ENCODE measurements at places on chromosomes 5 and 9.
A peak's percentile ranks its signal among the peaks of the same experiment; 100 is the strongest.

DNA sequence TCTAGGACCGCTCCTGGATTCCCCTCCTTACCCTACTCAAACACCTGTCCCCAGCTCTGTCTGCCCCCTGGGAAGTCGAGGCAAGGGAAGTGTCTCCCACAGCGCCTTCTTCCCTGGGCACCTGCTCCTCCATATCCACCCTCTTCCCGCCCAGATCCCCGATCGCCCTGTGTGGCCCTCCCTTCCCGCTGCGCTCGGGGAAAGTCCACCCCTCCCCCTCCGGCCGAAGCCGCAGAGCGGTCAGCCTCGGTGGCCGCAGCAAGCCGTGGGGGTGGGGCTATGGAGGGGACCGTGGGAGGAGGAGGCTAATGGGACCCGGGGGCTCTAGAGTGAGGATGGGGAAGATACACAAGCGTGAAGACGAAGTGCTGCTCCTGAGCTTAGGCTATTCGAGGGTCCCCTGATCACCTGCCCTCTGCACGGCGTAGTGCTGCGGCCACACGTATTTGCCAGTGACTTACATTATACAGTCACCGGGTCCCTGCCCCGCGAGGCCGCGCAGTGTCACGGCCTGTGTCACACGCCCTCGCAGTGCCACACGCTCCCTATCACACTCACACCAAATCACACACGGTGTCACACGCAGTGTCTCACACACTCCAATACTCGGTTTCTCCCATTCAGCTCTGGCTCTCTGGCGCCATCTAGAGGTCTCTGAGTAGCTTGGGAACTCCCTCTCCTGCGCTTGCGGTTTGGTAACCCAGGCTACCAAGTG, 658 bp upstream of the PCDH1 start:
- DNase-seq, result peak; percentile 92

DNA sequence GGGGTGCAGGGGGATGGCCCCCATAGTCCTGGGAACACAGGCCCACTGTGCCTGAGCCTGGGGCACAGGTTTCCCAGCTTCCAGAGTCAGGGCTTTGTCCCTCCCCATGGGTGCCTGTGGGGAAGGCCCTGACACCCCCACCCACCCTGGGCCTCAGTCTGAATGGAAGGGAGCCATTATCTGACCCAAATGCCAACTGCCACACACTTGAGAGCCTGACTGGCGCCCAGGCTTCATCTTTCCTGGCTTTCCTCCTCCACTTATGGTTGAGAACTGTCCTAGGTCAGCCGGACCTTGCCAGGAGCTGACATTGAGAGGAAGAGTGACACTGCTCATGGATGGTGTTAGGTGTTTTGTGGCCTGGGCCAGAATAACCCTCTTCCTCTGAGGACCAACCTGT, 24.0 kb downstream of the SH3PXD2B start:
- no peak for DNase-seq

DNA sequence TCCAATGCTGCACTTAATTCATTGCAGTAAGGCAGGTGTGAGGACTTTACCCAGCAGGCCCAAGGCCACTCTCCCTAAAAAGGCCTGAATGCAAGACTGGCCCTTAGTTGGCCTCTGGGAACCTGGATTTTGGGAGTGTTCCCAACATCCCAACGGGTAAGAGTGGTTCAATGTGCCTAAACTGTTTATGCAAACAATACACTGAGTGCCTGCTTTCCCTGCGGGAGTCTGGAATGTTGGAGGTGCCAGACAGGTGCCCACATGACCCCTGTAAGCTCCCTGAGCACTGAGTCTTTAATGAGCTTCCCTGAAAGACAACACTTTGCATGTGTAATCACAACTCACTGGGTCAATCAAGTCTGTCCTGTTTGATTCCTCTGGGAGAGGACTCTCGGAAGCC, 37.4 kb downstream of the NSUN2 start:
- DNase-seq, result no peak

DNA sequence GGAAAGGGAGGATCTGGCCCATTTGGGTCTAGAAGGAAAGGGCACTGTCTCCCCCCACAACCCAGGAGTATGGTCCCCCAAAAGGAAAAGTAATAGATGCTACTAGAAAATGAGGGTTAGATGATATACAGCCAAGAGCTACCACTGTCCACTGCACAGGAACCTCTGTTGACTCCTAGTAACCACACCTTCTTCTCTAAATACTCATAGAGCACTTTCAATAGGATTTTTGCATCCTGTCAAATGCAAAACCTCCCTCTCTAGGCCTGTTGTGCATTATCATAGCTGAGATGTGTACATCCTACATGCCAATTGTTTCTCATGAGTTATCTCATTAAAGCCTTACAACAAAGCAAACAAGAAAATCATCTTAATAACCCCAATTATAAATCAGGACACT, 66.8 kb downstream of the THBS4 start:
- DNase-seq, result no peak

DNA sequence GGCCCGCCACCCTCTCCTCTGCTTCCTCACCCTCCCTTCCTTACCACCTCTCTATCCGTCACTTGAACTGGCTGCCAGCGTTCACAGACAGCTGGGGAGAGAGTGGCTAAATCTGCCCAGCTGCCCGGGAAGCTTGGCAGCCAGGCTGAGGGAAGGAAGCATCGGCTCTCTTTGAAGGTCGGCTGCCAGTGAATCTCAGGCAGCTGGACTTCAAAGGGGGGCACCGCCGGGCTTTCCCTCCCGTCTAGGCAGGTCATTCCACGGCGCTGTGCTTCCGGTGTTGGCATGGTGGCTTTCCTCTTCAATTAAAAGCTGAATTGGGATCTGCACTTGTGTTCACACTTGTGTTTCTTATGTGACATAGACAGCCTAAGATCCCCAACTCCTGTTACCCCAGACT, 174.0 kb downstream of the GDNF start:
- peak; percentile 13 for DNase-seq

DNA sequence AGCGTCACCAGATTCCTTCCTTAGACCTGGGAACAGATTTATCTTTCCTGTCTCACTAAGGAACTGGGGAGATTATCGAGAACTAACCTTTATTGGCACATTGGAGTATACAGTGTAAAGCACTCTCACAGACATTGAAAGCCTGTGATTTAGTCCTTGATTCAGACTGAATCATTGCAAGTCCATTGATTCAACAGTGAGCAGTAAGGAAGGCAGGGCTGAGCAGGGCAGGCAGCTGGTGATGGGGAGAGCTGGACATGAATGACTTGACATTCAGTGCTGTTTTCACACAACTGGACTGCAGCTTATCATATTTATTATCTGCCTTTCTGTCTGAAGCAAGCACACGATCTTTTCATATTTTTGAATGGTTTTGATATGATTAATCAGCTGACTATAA, 16.2 kb downstream of the ISOC1 start:
- no peak for DNase-seq

GRCh38 chr9:4849369-4849768, 56.6 kb downstream of the RCL1 start:
- no peak for DNase-seq

- DNase-seq, result no peak
These were observed 161.4 kb downstream of the GIN1 start for GRCh38 chr5:102958481-102959011.

DNA sequence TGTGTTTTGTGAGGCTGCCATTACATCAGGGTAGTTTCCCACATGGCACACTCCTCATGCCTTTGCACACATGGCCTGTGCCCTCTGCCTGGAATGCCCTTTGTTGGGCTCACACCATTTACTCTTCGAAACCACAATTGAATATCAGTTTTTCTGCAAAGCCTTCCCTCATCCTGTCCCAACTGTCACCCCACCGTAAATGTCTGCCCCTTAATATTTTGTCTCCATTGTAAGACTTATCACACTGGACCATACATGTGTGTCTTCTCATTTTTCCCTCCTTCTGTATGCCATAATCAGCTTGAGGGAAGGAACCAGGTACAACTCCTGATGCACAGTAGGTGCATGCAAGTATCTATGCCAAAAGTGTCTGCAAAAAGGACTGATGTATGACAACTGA, 62.7 kb upstream of the TMEM252 start:
- DNase-seq, result peak; percentile 4

DNA sequence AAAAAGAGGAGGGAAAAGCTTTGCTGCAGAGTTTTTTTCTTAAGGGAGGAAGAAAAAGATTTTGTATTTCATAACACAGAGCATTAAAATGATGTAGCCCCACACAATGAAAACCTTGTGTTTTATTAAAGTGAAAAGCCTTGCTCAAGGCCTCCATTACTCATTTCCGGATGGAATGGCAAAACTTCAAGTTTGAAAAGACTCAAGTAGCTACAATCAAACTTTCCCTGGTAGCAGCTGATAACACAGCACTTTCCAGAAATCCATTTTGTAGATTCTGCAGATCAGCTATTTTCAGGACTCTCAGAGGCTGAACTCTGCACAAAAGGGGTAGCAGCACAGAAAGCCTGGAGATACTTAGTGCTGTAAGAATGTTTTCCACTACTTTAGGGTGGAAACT, 374.8 kb downstream of the NFIB start:
- no peak for DNase-seq

- DNase-seq, result peak; percentile 5
These were observed 22.4 kb downstream of the GRAMD2B start for GRCh38 chr5:126445502-126446174.

DNA sequence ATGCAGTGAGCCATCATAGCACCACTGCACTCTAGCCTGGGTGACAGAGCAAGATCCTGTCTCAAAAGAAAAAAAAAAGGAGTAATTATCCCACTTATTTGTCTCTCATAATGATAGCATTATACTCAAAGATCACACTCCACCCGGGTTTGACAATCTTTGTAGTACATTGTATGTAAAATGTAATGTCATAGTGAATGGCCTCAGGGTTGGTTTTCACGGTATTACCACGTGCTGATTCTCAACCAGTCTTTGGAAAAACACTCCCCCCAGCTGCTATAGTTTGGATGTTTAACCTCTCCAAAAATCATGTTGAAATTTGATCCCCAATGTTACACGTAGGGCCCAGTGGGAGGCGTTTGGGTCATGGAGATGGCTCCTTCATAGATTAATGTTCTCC, 402.4 kb upstream of the GRAMD2B start:
- no peak for DNase-seq

- DNase-seq, result no peak
These were observed 89.9 kb downstream of the SYK start for GRCh38 chr9:90891308-90892040.

DNA sequence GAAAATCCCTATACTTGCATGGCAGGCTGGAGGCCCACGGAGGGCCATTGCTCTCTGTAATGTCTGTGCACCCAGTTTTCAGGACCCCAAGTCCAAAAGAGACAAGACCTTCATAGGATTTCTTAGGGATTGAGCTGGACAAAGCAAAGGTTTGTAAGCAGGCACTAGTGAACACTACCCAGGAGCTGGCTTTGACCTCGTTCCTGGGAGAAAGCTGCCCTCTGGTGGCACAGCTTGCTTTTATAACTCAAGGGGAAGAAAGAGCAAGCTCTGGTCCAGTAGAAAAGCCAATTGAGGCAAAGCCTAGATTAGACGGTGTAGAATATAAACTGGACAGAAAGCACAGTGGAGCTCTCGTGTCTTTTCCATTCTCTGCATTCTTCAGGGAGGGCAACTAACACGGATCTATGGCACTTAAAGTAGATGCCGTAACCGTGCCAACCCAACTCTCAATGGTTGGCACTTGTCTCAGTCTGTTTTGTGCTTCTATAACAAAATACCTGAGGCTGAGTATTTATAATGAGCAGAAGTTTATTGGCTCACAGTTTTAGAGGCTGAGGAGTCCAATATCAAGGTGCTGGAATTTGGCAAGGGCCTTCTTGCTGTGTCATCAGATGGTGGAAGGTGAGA, 7.9 kb downstream of the GABRP start:
- peak; percentile 49 for DNase-seq

DNA sequence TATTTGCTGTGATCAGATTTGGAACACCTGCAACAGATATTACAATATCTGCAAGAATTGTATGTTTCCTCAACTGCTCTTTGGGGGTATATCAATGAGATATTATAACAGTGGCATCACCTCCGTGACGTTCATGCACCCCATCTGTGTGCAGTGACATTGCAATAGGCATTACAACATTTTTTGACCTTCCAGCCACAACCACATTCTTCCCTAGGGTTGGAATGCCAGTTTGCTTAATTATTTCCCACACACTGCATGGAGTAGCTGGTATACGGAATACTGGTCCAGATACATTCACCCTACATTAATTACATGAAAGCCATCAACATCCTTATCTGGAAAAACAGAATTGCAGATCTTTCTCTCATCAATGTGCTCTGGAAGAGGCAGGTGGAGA, 42.3 kb downstream of the FBXO4 start:
- DNase-seq, result no peak

DNA sequence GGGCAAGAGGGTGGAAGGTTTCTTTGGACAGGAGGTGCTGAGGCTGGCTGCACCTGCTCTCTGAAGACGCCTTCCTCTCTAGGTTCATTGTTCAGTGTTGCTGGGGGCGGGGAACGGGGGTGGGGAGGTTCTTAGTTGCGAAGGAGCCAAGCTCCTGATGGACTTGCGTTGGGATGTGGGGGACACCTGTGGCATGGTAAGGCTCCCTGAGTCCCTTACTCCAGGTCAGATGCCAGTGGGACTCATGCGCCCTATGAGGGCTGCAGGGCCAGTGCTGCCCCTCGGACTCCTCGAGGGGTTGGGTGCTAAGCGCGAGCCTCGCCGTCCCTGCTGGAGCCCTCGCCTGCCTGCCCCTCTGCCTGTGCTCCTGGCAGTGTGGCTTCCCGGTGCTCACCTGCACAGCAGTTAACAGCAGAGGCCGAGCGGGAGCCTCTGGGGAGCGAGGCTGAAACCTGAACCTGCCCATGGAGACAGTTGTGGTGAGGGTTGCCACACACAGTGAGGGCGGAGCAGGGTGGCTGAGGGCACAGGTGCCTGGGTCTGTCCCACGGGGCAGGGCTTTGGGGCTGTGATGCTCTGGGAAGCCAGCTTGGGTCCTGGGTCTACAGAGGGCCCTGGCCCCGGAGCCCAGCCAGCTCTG, 5.5 kb downstream of the RNU6ATAC start:
- DNase-seq, result no peak

- DNase-seq, result no peak
These were observed 15.8 kb downstream of the CORO2A start for GRCh38 chr9:98176391-98177259.

DNA sequence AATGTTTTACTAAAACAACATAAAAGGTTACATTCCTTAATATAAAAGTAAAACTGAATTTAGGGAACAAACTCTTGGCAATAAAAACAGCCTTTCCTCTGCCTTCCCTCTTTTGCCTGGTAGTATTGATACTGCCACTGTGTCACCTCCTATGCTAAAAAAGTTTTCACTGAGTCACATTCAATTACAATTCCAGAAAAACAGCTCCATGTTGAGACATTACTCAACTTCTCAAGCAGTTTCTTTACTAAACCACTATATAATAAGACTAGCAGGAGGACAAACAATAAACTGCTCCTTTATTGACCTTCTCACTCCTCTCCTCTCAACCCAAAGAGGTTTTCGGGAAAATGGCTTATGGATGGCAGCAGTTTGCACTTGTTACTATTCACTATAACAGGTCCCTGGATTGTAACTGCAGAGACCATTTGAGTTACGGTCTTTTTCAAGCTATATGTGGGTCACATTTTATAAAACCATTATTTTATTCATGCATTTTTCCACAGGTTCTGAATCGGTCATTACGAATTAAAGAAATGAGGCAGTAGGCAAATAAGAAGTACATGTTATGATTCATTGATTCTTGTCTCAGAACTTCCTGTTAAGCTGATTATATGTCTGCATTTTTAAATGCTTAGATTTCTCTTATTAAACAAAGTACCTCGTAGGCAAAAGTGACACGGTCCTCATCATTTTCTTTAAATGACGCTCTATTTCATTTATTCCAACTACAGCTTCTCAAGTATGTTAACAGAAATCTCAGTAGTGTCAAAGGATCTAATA, 2.1 kb downstream of the ZDHHC21 start:
- DNase-seq, result no peak

GRCh38 chr5:164439799-164440198, 934.4 kb downstream of the MAT2B start:
- no peak for DNase-seq

All from common myeloid progenitor, CD34-positive (primary cell).